Fibroblast of skin of right biceps (primary cell): ENCODE measurements at places on chromosomes 5 and 9.

GRCh38 chr9:87179553-87180340 lies 232.4 kb upstream of the GAS1 start:
- DNase-seq, result peak; percentile 90

- DNase-seq, result no peak
Measured at GRCh38 chr5:132474131-132474723, 16.3 kb downstream of the IRF1 start.

GRCh38 chr9:27785714-27786100 lies 212.4 kb upstream of the C9orf72 start:
- DNase-seq, result peak; percentile 41

- DNase-seq, result no peak
Measured at GRCh38 chr5:97022898-97023297, 87.0 kb downstream of the LNPEP start.

GRCh38 chr5:149697001-149697400 lies 33.1 kb upstream of the PPARGC1B start:
- DNase-seq, result peak; percentile 17

DNA sequence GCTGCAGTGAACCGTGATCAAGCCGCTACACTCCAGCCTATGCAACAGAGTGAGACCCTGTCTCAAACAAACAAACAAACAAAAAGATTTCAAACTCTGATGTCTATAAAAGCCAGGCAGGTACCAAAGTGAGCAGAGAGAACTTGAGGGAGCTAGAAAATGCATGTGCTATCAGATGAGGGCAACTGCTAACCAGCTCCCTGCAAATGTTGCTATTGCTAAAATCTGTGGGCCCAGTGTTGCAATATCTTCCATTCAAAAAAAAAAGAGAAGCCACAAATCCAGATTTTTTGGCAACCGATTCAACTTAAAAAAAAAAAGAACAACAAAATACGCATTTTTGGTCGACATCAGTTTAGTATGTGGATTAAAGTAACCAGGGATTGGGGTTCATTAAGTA lies 5.5 kb downstream of the UBE2D2 start:
- no peak for DNase-seq

DNA sequence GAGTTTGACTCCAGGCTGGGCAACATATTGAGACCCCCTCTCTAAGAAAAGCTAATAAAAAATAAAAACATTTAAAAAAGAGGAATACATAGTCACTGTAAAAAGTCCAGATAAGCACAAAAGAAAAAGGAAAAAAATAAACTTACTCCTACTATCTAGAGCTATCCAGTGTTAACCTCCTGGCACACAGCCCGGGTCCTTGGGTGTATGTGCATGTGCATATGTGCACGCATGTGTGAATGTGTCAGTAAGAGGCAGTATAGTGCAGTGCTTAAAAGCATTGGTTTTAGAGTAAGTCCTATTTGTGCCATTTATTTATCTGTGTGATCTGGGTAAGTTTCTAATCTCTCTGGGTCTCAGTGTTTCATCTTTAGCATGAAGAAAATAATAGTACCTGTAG lies 26.7 kb downstream of the FAM219A start:
- no peak for DNase-seq

DNA sequence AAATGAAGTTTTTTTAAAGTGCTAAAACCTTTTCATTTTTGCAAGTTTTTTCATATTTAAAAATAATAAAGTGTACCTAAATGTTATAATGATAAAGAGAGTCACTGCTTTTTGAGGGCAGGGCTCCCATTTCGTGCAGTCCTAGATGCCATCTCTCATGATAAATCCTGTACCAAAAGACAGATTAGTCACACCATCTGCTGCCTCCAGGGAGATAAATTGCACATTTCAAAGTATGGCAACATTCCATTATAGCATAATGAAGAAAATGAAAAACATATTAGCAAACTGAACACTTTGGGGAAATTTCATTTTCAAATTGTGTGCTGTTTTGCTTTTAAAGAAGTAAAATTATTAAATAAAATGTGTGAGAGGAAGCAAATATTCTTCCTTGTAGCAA lies 257.2 kb downstream of the KIAA0825 start:
- DNase-seq, result peak; percentile 9

GRCh38 chr9:119009249-119009648 lies 360.0 kb downstream of the BRINP1 start:
- DNase-seq, result peak; percentile 53

DNA sequence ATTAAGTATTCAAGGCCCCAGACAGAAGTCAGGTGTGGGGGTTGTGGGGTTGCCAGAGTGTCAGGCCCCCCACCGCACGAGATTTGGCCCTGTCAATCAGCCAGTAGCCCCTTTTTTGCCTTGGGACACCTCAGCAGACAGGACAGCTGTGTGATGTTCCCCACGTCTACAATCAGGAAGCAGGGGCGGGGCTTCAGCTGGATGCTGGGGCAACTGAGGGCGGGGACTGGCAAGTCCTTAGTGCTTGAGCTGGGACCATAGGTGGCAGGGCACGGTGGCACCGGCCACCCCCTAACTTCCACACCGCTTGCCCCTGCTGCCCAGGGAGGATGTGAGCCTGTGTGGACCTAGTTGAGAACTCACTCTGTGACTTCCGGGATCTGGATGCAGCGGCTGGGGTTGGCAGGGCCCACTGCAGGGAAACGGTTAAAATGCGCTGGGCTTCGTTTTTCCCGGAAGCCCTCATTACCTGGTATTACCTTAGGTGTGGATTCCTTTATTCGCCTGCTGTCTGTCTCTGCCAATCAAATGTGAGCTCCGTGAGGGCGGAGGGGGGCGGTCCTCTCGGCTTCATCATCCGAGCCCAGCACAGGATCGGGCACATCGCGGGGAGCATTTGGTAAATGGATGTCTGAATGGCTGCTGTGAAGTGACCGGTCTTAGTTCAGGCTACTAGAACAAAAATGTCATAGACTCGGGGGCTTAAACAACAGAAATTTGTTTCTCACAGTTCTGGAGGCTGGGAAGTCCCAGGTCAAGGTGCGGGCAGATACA lies 7.5 kb upstream of the GTF3C5 start:
- peak; percentile 7 for DNase-seq

- peak; percentile 47 for DNase-seq
Measured at GRCh38 chr9:127525401-127526188, 74.3 kb downstream of the LRSAM1 start.

- DNase-seq, result no peak
Measured at GRCh38 chr9:75139201-75139600, 50.9 kb downstream of the OSTF1 start.

- peak; percentile 43 for DNase-seq
Measured at GRCh38 chr5:169009123-169009522, 291.8 kb downstream of the SLIT3 start.

DNA sequence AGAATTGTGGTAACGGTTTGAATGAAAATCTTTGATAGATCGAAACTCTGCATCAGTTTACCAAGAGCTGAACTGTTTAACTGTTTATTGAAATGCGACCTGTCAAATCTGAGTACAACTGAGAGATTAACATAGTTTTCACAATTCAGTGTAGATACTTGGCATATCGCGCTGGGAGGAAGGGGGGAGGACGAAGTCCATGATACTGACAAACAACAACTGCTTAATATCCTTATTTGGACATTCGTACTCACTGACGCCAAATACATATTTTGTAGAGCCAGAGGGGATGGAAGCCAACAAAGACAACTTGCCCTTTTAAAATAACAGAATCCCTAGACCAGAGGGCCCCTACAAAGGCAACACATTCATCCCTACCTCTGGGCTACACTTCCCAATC lies 93.2 kb downstream of the GLIS3 start:
- DNase-seq, result no peak

- no peak for DNase-seq
Measured at GRCh38 chr5:137312011-137312410, 187.1 kb downstream of the SPOCK1 start.

DNA sequence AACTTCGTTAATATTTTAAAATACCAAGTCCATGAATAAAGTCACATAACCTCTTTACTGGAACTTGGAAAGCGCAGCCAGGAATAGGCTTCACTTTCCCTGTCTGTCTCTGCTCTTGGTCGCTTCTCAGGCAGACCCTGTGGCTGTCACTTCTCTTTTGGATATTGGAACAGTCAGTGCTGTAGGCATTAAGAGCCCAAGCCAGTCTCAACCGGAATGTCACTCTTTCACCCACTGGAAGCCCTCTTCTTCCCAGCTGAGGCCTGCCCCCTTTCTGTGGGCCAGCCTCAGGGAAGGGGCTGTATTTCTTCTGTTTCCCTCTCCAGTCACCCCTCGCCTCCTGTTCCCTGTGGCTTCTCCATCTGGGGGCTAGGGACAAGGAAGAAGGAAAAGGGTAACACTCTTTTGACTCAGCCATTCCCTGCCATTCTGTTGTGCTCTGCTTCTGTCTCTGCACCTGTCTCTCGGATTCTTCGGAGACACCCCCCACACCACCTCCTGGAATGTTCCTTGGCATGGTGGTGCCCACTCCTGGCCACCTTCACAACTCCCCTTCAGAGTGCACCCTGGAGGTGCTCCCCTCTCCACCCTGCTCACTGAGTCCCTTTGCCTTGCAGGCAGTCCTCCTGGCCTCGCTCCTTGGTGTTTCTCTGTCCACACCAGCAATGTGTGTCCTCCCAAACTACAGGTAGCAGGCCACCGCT lies 103.4 kb downstream of the TRIO start:
- no peak for DNase-seq
